ENCODE measurements at places on chromosomes 12 and 14.
A peak's percentile ranks its signal among the peaks of the same experiment; 100 is the strongest.

DNA sequence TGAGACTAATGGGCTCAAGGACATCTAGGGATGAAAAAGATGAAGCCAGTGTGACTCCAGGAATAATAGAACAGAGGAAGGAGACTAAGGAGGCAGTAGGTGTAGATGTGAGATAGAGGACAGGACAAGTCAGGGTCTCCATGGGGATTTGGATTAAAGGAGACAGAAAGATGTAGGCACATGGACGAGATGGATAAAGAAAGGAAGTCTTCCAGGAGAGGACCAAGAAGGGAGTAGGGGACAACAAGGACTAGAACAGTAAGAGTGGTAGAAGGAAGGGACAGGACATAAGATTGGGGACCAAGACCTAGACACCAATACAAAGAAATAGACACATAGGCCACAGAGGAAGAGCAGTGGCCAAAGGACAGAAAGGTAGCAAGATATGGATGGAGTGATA, 7.1 kb upstream of the PCK2 start:
- DNase-seq, result no peak

GRCh38 chr14:60265163-60265562, 16.1 kb downstream of the PPM1A start:
- no peak for DNase-seq

DNA sequence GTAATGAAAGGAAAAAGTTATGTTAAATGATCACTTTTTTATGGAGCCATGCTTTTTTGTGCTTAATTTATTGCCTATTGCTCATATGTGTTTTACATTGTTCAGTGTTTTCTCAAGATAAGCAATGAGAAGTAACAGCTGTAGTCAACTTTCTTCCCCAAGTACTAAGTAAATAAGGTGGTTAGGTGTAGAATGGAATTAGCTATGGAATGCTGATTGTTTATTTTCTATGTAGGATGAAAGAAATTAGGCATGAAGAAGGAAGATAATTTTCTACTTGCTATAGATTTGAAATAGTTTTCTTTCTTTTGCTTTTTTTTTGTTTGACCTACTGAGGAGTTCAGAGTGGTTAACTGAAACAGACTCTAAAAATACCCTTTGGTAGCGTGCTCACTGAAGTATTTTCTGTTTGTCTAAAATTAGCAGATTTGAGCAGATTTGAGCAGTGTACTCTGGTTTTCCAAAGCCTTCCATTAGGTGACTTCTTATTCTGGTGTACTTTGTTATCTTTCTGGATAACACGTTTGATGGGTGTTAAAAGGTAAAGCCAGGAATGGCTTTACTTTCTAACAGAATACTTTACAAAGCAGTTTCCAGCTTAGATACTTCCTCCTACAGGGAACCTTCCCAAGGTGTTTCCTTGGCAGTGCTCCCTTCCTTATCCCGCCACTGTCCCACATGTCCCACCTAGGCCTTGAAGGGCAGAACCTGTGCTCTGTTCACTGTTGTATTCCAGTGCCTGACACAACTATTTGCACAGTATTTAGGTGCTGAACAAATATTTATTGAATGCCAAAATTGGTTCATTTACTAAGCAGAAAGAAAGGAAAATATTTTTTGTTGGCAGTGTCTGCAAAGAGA, 56.0 kb downstream of the RASSF3 start:
- DNase-seq, result no peak

DNA sequence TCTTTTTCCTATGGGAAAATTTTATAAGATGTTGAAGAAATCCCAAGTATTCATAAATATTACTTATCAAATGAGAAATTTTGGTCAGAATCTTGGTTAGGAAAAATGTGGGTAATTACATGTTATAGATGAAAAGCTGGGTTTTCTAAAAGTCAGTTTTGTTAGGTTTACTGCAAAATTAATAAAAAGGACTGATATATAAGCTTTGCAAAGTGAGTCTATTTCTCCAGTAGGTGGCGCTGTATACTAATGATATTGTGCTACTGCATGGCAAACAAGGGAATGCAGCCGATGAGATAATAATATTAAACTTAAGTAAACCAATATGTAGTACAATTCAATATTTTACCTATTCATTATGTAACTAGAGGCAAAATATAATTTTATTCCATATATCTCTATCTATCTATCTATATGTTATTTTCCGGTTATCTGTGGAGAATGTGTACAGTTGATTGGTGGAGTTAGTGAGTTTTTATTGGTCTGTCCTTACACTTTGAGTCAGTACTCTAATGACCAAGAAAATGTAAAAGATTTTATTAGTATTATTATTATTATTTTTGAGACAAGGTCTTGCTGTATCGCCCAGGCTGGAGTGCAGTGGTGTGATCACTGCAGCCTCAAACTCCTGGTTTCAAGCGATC, 32.9 kb downstream of the MIPOL1 start:
- DNase-seq, result no peak

DNA sequence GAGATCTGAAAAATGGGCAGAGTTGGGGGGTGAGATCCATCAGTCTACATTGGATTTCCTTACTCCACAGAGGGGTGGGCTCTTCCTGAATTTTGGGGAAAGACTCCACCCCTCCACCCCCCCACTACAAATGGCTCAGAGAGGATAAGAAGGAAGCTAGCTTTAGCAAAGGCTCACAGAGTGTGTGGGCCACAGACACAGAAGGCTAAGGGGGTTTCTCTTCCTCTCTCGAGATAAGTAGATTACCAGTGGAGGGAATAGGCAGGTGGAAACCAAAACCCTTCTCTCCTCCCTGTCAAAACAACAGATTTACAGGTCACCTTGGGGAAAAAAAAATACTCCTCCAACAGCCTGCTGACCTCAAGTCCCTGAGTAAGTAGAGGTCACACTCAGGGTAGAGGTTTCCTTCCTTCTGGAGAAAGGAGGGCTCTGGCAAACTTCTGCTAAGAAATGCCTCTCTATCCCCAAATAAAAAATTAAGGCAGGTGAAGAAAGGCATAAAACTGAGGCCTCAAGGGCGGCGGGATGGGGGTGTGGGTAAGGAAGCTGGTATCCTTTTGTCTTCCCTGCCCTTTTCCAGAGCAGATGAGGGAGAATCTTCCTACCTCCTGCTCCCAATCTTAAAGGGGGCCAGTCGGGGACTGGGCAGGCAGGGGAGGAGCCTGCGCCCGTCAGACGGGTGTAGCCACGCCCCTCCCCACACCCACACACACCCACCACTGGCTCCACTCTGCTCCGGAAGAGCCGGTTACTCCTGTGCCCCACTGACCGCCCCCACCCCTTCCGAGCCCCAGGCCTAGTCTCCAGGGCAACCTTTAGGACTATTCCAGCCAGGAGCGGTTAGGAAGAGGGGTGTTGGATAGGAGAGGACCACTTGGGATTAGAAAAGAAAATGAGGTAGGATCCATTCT, 1.9 kb upstream of the BAZ2A start:
- peak; percentile 59 for DNase-seq

- DNase-seq, result peak; percentile 13
These were observed 109.4 kb upstream of the ATF7IP start for GRCh38 chr12:14256121-14256520.

- peak; percentile 29 for DNase-seq
These were observed 57.9 kb upstream of the GPR68 start for GRCh38 chr14:91302391-91302790.

DNA sequence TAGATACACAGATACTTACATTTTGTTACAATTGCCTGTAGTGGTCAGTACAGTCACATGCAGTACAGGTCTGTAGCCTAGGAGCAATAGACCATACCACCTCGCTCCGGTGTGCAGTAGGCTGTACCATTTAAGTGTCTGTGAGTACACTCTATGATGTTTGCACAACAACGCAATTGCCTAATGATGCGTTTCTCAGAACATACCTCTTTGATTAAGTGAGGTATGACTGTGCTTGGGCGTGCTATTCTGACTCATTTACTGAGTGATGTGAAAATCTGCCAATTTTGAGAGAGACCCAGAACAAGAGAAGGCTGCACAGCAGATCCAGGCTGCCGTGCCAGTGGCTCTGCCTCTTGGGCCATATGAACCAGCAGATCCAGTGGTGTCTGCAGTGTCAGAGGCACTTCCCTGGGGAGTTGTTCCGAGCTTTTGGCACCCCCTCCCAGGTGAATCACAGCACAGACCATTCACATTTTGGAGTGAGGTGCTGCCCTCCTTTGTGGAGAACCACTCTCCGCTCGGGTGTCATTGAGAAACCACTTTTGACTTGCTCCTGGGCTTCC, 20.4 kb downstream of the DLK1 start:
- DNase-seq, result no peak

- no peak for DNase-seq
These were observed 115.4 kb upstream of the FOXG1 start for GRCh38 chr14:28651148-28651547.

- no peak for DNase-seq
These were observed 113.4 kb downstream of the PLXNC1 start for GRCh38 chr12:94261786-94262185.

DNA sequence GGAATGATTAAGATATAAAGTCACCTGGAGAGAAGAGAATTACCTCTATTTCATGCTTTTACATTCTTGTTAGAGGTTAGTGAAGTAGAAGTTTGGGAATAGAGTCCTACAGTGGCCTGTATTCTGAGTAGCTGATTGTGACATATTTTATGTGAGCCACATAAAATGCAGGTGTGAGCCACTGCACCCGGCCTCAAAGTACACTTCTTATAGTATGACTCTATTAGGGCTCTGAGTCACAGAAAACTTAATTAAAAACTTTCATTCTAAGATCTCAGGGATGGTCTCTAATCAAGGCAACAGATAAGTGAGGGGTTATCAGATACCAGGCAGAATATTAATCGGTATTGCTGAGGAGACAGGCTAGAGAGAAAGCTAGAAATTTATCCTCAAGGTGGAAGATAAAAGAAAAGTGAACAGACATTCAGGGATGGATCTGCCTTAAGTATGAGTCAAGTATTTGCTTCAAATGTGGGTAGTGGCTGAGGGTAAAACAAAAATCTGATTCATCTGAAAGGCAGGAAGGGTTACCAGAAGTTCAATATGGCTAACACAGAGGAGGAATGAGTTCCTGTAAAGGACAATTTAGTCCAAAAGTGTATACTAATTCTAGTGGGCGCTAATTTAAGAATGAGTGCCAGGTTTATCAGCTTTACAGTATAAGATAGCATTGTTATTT, 5.5 kb upstream of the G2E3 start:
- DNase-seq, result no peak

DNA sequence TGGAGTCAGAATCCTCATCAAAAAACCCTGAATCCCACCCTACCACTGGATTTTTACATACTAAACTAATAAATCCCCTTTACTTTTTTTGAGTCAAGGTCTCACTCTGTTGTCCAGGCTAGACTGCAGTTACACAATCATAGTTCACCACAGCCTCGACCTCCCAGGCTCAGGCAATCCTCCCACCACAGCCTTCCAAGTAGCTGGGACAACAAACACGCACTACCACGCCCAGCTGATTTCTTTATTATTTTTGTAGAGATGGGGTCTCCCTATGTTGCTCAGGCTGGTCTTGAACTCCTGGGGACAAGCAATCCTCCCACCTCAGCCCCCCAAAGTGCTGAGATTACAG, 24.3 kb downstream of the SPTSSA start:
- DNase-seq, result no peak

DNA sequence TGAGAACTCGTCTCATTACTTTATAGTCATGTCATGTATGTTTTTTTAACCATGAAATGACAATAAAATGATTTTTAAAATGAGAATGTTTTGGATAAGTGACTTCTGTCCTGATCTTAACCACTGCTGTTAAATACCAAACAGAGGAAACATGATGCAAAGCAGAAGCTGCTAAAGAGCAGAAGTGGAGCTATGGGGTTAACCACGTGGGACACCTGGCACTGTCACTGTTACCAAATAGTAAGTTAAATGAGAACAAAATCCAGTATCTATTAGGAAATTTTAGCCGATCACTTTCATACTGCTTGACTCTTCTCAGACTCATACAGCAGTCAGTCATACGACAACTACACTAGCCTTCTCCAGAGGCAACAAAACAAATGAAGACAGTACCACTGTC, 82.4 kb downstream of the SCAF11 start:
- DNase-seq, result no peak

- no peak for DNase-seq
These were observed 238.5 kb downstream of the GPHN start for GRCh38 chr14:66746316-66747006.

GRCh38 chr14:55807053-55807880, 227.3 kb downstream of the KTN1 start:
- peak; percentile 64 for DNase-seq

- DNase-seq, result no peak
These were observed 48.6 kb downstream of the VEZT start for GRCh38 chr12:95266254-95266653.

DNA sequence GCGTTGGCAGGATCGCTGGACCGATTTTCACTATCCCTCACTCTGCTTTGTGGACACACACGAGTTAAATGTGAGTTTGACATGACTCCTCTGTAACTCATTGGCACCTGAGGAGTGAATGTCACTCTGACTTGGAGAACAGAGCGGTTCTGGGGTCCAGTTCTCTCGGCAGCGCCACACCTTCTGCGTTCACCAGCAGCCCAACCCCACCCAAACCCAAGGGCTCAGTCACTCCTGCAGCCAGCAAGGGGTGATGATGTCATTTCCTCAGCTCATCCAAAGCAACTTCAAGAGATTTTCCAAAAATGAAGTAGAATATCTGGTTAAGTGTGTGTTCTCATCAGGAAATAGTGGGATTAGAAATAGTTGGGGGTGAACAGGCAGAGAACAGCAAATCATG, 36.3 kb downstream of the ADGRD1 start:
- DNase-seq, result no peak

- DNase-seq, result no peak
These were observed 994.4 kb upstream of the SEL1L start for GRCh38 chr14:82528016-82528415.

- no peak for DNase-seq
These were observed 10.7 kb downstream of the AGAP2 start for GRCh38 chr12:57727758-57728395.

DNA sequence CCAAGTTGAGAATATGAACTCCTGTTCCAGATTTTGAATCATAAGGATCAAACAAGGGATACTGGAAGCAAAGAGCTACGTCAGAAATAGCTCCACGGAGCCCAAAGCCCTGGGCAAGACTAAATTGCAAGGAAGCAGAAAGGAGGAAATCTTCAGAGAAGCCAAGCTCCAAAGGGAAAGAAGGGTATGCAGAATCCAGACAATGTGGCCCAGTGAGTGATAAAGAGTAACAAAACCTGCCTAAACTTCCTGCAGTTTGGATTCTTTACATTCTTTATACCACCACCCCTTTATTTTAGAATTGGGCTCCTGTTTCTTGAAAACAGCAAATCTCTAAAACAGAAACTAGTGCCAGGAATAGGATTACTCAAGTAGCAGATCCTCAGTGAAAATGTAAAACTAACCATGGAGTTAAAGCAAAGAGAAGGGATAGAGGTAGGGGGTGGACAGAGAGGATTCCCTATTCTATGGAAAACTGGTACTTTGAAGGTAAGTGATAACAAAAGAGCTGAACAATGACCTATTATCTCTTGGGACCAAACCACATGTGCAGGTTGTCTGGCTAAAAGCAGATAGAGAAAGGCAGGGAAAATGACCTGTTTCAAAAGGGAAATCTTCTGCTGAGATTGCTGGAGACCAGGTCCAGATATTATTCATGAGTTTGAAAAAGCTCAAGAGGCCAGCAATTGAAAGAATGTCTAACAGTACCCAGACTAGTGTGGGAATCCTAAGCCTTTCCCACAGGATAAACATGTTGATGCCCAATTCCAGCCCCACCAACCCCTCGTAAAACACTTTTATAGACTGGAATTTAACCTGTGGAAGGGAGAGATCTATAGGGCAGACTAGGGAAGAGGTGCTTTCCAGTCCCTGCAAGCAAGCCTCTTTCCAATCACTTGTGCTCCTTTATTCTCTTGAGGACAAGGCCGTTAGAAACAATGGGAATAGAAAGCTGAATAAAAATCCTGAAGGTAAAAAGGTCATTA, 24.5 kb downstream of the MBIP start:
- DNase-seq, result no peak

All from stimulated activated naive CD4-positive, alpha-beta T cell treated with Interleukin-2 at 50 U/mL for 16 hours (primary cell).